Large intestine (tissue), 12 donors: ENCODE measurements at places on chromosomes 1 and 21. TPM values are rescaled to one million over a fixed set of nuclear protein-coding genes. Genes with fewer than 3 reads are reported as not detected.
A peak's percentile ranks its signal among the peaks of the same experiment; 100 is the strongest.

Gene LRRC7
- 5.1 TPM for polyA plus RNA-seq

- DNase-seq = no peak
Observed at GRCh38 chr1:38700077-38700470, 159.5 kb downstream of the RRAGC start.

GRCh38 chr1:232952514-232953499 is 2.4 kb downstream of the NTPCR start:
- peak; percentile 73 for DNase-seq

- no peak for DNase-seq
Observed at GRCh38 chr1:11564237-11564636, 85.3 kb downstream of the DISP3 start.
